Non-pigmented ciliary epithelial cell (primary cell): ENCODE measurements at places on chromosomes 11 and 22.

DNA sequence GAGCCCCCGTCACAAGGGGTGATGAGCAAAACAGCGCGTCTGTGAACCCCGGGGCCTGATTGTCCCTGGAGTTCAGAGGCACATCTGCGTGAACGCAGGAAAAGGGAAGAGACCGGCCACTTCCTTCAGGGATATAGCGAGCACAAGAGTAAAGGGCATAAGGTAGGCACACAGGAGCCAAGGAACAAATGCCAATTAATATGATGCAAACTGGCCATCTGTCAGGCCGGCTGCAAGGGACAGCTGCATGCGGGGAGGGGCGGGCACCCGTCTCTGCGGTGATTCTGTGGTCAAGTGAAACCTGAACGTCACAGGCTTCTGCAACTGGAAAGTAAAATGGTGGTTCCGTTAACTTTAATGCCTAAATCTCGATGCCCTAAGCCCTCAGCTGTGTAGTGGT is 64.7 kb downstream of the TRIM29 start:
- no peak for DNase-seq

DNA sequence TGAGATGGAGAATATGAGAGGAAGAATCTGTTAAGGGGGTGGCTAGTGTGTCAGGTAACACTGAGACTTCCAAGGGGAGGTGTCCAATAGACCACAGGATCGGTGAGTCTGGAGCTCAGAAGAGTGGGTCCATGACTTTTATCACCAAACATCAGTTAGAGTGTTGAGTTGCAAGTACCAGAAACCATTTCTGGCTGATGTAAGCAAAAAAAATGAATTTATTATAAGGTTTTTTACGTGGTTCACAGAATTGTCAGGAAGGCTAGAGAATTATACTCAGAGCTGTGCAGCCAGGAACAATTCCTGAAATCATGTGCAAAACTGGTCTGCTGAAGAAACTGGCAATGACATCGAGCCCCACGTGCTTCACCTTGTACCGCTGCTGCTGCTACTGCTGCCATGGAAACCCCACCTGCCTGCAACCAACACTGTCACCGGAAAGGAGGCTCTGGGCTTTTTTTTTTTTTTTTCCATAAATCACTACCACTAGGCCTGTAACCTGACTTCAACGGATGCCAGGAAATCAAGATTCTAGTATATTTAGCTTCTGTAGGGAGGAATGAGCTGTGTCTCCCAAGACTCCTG is 16.6 kb upstream of the STK33 start:
- DNase-seq = no peak

DNA sequence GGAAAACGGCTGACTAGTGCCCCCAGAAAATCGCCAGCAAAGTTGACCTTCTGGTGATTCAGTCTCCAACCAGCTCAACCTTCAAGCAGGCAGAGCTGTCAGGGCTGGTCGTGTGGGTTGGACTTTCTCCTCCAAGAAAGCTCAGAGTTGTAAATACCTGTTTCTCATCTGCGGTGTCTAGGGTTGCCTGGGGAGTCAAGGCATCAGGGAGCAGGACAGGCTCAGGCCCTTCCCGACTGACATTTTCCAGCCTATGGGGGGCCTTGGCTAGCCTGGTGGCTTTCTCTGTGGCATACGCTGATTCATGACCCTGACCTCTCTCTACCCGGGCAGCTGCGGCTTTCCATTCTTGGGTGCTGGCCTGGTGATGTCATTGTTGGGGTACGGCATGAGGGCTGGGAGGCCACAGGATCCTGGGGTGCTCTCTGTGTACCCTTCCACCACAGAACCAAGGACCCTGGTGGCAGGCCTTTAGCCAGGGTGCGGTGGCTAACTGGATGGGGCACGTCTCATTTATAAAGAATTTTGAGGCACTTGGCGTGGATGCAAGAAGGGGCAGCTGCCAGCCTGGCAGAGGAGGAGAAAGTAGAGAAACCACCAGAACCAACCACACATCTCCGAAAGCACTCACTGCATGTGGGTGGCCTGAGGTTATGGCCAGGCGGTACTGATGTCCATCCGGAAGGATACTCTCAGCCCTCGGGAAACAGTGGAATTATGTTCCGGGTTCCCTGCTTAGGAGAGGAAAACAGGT is 64.9 kb downstream of the BCR start:
- DNase-seq = no peak

DNA sequence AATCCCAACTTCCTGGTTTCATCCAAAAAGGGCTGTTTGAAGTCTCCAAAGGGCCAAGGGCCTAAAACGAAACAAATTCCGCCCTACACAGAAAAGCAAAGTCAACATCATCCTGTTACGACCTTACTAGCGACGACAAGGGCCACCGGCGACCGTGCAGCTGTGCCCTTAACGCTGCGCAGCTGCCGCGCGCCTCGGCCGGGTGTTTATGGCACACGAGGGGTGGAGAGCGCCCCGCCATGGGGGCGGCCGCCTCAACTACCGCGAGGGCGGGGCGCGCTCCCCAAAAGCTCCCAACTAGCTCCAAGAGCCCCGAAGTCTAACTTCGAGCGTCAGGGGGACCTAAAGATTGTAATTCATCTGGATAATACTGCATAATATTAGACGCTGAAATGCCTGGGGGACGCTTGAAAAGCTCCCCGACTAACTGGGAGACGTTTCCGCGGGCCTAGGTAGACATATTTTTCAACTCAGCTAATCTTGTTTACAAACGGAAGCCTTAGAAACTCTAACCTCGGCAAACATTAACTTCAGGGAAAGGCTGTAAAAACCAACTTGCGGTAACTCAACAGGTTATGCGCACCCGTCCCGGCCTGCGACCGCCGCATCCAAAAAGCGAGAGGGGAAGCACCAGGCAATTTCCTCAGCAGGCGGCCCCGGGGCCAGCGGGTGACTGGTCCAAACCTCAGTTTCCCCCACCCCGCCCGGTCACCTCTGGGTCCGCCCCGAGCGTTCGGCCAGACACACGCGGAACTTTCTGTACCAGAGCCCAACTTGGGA is 694 bp downstream of the TMEM123 start:
- no peak for DNase-seq

DNA sequence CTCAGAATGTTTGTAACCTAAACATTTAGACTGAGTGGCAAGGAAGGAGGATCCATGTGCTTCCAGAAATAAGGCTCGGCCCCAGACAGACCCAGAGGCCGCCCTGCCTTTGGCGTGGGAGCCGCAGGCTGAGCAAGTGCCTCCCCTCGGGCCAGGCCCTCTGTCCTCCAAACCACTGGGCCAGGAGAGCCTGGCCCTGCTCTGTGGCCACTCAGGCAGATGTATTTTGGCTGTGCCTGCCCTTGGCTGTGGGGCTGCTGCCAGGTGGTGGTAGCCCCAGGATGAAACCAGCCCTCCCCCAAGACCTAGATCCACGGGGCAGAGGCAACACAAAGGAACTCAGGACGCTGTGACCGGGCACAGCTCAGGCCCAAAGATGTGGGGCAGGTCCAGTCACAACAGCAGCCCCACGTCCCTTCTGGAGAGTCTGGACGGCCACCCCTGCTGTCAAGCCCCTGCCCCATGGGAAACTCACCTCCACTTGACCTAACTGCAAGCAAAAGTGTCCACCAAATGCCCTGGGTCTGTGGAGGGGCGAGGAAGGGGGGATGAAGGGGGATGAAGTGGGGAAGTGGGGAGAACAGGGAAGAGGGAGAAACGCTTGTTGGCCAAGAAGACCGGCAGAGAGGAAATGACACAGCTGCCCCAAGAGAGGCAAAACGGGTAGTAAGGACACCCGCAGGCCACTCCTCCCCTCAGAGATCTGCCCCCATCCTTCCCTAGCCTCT is 24.0 kb downstream of the PISD start:
- DNase-seq = no peak

GRCh38 chr11:94111660-94112059 is 17.0 kb upstream of the PANX1 start:
- no peak for DNase-seq

DNA sequence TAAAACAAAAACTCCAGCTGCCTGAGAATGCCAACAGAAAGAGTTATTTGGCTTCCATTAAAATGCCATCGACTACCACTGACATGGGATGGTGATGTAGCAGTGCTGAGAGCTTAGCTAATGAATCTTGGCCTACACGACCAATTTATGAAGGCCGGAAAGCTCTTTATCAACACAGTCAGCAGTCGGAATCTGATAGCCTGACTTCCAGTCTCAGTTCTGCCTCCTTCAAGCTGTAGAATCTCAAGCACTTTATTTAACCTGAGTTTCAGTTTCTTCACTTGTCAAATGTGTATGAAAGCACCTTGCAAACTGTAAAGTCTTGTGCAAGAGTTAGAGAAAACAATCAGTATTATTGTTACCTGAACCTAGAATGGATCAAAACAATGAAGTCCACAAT is 335.7 kb upstream of the NARS2 start:
- DNase-seq = no peak

DNA sequence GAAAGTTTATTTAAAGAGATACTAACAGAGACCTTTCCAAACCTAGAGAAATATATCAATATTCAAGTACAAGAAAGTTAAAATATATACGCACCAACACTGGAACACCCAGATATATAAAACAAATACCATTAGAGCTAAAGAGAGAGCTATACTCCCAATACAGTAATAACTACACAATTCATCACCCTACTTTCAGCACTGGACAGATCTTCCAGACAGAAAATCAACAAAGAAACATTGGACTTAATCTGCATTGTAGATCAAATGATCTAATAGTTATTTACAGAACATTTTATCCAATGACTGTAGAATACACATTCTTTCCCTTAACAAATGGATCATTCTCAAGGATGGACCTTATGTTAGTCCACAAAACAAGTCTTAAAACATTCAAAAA is 311.9 kb downstream of the METTL15 start:
- no peak for DNase-seq
